ENCODE measurements at places on chromosomes 16 and 17.

- peaks cover 18% of the 10 kb centered on the region for H3K4me1 ChIP-seq
- no peaks in the 10 kb centered on the region for H3K36me3 ChIP-seq
- H3K27me3 ChIP-seq = no peaks in the 10 kb centered on the region
Measured at GRCh38 chr16:31439519-31439918, 3.1 kb downstream of the ZNF843 start.

- peaks cover 2% of the 10 kb centered on the region for H3K4me1 ChIP-seq
- H3K4me3 ChIP-seq = no peak overlapping the region
- H3K36me3 ChIP-seq = no peaks in the 10 kb centered on the region
- no peak overlapping the region for H3K27ac ChIP-seq
- DNase-seq = no peak
- H3K27me3 ChIP-seq = no peaks in the 10 kb centered on the region
Measured at GRCh38 chr16:19001788-19002187, 18.1 kb downstream of the TMC7 start.

GRCh38 chr16:69479775-69480174, 55.4 kb downstream of the CYB5B start:
- DNase-seq = no peak
- no peak overlapping the region for H3K27ac ChIP-seq
- H3K27me3 ChIP-seq = no peaks in the 10 kb centered on the region
- H3K36me3 ChIP-seq = peaks cover 5% of the 10 kb centered on the region
- peaks cover 5% of the 10 kb centered on the region for H3K4me1 ChIP-seq

- no peaks in the 10 kb centered on the region for H3K4me1 ChIP-seq
- no peak for DNase-seq
- H3K27ac ChIP-seq = no peak overlapping the region
- no peaks in the 10 kb centered on the region for H3K36me3 ChIP-seq
- H3K27me3 ChIP-seq = no peaks in the 10 kb centered on the region
Measured at GRCh38 chr16:88068476-88069396, 117.5 kb downstream of the BANP start.

GRCh38 chr17:41534899-41535546, 6.9 kb upstream of the KRT19 start:
- no peaks in the 10 kb centered on the region for H3K4me1 ChIP-seq
- no peaks in the 10 kb centered on the region for H3K36me3 ChIP-seq
- H3K4me3 ChIP-seq = no peak overlapping the region
- no peak for DNase-seq
- no peak overlapping the region for H3K27ac ChIP-seq
- H3K27me3 ChIP-seq = peaks cover 32% of the 10 kb centered on the region
